GM12864 (cell line): ENCODE measurements at places on chromosomes 2 and 18.

DNA sequence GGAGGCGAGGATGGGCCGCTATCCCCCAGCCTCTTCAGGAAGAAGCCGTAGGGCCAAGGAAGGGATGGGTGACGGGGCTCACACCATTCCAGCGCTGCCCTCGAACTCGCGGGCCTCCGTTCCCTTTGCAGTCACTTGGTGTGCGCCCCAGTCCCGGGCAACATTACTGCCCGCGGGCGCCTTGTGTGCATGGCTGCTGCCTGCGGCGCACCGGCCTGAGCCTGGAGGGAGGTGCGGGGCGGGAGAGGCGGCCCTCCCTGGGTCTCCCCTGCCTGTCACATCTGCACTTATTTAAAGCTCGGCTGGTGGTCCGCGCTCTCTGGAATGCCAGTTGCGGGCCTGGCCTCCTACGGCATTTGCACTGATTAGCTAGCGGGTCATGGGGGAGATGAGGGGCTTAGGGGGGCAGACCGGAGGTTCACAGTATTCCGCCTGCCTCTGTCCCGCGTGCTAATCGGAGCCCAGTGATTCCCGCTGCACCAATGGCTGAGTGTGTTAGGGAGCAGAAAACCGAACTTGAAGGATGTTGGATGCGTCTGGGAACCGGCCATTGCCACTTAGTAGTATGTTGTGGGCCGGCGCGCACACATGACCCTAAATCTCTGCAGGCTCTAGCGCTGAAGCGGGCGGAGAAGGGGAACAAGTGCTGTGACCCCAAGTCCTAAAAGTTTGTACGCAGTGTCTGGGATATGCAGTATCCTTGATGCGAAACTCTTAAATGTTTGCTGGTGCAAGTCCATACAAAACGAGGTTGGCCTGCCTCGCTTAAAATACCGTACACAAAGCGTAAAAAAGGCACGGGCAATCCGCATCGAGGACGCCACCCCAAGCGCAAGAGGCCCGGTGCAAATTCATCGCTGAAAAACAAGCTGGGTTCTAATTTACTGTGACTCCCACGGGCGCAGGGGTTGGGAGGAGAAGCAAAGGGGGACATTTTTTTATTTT, 161.2 kb upstream of the SIX2 start:
- DNase-seq = no peak

- DNase-seq = no peak
Measured at GRCh38 chr2:240888890-240889573, 6.9 kb downstream of the MAB21L4 start.

DNA sequence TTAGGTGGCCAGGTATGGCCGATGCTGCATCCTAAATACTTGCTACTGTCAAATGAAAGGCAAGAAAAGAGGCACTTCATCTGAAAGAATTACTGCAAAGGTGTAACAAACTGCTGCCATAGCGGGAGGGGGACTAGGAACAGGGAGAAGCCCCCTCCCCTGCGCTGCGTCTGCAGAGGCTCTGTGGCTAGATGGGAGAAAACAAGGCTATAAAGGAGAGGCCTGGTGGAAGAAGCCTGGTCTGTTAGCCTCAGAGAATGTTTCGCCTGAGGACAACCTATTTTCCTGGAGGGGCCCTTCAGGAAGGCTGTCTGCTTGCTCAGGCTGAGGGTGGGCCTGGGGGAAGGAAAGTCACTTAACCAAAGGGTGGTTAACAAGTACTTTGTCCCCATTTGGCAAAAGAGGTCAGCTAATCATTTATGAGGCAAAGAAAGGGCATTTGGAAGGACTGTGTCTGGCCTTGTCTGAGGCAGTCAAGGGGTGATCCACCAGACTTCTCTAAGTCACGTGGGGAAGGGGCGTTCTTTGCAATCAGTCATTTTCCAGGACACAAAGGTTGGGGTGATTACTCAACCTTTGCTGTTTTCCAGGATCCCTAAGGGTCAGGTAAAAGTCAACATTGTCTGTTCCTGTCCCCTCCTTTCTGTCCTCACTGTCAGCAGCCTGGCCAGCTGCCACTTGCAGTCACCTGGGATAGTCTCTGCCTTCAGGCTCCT, 103.0 kb upstream of the TMEM200C start:
- no peak for DNase-seq

DNA sequence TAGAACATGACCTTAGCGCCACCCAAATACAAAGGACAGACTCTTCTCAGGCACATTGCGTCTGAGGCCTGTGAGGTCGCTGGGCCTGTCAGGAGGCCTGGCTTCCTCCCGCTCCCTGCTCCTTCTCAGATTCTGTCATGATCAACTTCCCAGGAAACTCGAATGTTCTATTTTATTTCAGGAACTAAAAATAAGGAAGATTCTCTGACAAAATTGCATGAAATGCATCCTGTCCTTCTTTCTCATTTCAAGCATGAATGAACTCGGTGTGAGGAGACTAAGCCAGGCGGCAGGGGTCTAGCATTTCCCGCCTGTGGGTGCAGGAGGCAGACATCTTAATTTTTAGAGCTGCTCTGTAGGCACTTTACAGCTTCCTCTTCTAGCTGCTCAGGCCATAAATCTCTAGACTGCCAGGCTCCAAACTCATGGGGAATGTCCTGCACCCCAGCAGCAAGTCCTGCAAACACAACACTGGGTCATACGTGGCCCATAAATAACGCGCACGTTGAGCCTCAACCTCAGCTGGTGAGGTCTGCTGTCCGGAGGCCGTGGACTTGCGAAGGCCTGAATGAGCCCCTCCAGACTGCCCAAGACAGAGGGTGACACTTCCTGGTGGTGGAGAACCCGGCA, 109.7 kb upstream of the ZNF236 start:
- no peak for DNase-seq

DNA sequence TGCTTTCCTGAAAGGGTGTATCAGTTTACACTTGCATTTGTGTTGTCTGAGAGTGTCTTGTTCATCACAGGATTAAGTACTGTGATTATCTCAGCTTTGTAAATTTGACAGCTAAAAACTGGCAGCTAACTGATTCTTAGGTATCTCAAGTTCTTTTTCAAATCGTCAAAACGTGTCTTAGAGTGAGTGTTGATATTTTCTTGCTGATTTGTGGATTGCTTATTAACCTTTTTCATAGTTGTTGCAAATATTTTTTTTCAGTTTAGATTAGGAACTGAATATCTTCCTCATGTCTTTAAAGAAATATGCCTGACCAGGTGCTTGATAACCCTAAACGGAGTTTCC, 41.9 kb downstream of the LRRFIP1 start:
- DNase-seq = no peak

GRCh38 chr2:128984855-128985254, 666.2 kb upstream of the HS6ST1 start:
- DNase-seq = no peak

GRCh38 chr2:117703858-117704257, 110.6 kb upstream of the DDX18 start:
- no peak for DNase-seq

DNA sequence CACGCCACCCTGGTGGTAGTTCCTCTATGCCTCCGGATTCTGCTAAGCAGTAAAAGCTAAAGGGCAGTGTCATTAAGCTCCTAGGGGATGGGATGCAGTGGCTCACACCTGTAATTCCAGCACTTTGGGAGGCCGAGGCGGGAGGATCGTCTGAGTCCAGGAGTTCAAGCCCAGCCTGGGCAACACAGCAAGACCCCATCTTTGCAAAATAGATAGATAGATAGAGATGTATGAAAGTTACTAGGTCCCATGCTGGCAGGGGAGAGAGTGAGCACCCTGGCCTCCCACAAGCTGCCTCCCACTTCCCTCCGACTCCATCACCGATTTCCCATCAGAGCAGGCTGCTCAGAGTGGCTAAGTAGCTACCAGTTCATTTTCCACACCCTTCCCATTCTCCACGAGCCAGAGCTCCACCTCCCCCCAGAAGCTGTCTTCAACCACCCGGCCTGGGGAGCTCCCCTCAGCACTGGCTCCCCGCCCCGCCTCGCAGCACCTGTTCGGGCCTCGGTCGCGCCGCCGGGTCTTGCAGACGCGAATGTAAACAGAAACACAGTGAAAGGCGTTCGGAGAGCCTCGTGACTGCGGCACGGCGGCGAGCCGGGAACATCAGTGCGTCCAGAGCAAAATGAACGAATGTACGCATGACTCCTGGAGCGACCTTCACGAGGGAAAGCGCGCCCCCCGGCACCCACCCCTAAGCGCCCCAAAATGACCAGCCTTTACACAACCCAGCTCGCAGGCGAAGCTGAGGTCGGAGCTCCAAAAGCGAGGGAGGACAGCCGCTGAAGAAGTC, 598 bp upstream of the CEP68 start:
- DNase-seq = no peak

- DNase-seq = no peak
Measured at GRCh38 chr2:134564549-134564948, 154.3 kb downstream of the TMEM163 start.

DNA sequence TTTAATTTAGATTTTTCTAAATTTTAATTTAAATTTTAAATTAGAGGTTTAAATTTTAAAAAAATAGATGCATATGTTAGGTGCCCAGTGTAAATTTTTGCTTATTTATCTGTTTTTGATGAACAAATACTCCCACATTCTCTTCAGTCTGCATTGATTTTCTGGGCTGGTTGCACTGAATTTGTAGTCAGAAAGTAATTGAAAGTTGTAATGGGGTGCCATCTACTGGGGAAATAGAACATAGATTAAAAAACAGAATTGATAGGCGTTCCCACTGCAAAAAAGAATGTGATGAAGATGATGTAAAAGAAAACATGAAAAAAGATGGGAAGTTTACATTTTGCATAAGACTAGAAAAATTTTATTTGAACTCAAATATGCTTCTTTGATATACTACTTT, 51.7 kb upstream of the CCDC85A start:
- no peak for DNase-seq

DNA sequence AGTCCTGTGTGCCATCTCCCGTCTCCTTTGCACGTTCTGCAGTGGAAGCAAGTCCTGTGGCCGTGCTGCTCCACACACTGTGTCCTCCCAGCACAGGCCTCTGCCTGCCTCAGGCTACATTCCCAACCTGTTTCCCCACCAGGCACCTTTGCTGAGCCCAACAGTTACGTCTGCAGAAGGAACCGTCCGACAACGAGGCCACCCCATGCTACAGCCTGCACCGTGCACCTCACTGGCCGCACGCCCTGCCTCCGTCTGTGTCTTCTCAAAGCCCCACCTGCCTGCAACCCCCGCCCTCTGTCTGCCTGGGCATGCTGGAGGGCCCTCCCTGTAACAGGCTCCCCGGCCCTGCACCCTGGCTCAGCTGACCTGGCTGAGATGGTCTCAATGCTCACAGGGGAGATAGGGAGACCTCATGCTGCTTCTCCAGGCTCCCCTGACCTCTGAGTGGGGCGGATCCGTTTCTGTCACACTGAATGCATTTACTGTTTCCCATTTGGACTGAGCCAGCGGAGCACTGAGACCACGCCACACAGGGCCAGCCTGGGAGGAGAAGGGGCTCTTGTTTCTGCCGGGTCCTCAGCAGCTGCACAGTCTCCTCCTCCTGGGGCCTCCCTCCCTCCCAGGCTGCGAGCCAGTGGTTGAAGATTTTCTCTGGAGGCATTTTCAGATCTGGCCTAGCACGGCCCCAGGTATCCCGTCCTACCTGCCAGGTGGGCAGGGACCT, 109.1 kb upstream of the OTOS start:
- no peak for DNase-seq

DNA sequence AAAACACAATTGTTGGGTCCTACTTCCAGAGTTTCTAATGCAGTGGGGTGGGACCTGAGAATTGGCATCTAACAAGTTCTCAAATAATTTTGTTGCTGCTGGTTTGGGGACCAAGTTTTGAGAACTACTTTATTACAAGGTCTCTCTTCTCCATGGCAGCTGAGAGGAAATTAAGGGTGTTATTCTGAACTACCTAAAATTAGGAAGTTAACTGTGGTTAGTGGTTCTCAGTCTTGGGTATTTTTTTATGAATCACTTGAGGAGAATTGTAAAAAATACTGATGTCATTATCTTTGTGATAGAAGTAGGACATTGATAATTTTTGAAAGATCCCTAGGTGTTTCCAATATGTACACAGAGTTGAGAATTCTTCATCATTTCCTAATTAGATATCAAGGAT, 210.2 kb downstream of the MC4R start:
- DNase-seq = no peak

GRCh38 chr18:72623444-72623843, 79.3 kb upstream of the CBLN2 start:
- no peak for DNase-seq

- DNase-seq = no peak
Measured at GRCh38 chr2:138444411-138444810, 57.2 kb upstream of the SPOPL start.

- no peak for DNase-seq
Measured at GRCh38 chr2:25340181-25340921, 1.4 kb downstream of the DNMT3A start.

GRCh38 chr2:107258531-107259407, 372.8 kb upstream of the ST6GAL2 start:
- no peak for DNase-seq

GRCh38 chr2:71929482-71929772, 218.2 kb downstream of the CYP26B1 start:
- no peak for DNase-seq

- DNase-seq = no peak
Measured at GRCh38 chr2:55051026-55051866, 995 bp upstream of the RTN4 start.

- no peak for DNase-seq
Measured at GRCh38 chr2:99822474-99823207, 319.7 kb downstream of the AFF3 start.
